ENCODE measurements at places on chromosomes 16 and 17.
A peak's percentile ranks its signal among the peaks of the same experiment; 100 is the strongest.

GRCh38 chr16:87492721-87493607 lies at the start of gene ZCCHC14:
Gene ZCCHC14, minus strand, starts transcription at chr16:87493024. Its CDS starts 786 bp downstream, at chr16:87492238.
- DNase-seq = peak; percentile 97

DNA sequence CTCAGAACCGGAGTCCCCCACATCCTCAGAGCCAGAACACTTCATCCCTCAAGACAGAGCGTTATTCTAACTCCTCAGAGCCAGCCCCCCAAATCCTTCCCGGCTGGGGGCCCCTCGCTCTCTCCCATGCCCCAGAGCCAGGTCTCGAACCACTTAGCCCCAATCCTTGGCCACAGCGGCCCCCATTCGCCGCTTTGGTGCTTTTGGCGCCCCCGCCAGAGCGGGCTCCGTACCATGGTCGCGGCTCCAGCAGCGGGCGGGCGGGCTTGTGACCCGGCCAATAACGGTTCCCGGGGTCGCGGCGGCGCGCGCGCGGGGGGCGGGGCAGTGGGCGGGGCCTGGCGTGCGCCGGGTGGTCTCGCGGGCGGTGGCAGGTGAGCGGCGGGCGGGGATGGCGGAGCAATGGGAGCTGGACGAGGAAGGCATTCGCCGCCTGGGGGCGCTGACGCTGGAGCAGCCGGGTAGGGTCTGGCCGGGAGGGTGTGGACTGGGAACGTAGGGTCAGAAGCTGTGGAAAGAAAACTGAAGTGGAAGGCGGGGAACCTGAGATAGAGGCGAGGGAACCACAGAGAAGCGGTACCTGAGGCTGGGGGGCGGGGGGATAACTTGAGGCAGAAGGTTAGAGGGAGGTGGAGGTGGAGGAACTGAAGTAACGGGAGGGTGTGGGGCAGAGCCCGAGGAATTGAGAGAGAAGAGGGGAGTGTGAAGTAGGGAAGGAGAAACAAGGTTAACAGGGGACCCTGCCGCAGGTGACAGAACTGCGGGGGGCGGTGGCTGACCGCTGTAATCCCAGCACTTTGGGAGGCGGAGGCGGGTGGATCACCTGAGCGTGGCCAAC lies at the start of the genes KCTD19 and LRRC36:
TSS of gene KCTD19 (minus strand) at position 270 of the 838 bp plus-strand sequence. CDS start at position 236, 34 bp downstream.
TSS of gene LRRC36 (plus strand) at position 344 of the 838 bp plus-strand sequence. CDS start at position 392, 48 bp downstream.
- DNase-seq = peak; percentile 62

GRCh38 chr16:75854152-75854551 lies 127.9 kb upstream of the CPHXL start:
- DNase-seq = no peak

DNA sequence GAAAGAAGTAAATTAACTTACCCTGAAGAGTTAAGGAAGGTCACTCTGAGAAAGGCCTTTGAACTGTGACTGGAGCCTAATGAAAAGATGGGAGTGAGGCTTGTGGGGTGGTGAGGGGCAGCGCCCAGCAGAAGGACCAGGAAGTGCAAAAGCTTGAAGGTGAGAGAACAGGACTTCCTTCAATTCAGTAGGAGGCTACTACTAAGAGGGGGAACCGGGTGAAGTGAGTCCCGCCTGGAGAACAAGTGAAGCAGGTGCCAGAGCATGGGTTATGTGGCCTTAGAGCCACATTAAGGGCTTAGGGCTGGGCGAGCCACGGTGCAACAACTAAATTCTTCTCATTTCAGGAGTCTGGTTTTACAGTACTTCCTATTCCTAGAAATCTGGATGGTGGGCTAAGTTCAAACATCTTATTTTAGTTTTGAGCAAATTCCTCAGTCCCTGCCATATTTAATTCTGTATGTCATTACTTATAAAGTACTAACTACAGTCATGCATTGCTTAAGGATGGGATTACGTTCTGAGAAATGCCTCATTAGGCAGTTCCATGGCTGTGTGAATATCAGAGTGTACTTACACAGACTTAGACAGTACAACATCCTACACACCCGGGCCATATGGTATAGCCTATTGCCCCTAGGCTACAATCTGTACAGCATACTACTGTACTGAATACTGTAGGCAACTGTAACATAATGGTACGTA lies 5.1 kb downstream of the CFAP20 start:
- no peak for DNase-seq

- no peak for DNase-seq
These were observed 14.9 kb downstream of the RHOT1 start for GRCh38 chr17:32157225-32157624.

- no peak for DNase-seq
These were observed 334.8 kb downstream of the CBLN1 start for GRCh38 chr16:48946686-48947370.

DNA sequence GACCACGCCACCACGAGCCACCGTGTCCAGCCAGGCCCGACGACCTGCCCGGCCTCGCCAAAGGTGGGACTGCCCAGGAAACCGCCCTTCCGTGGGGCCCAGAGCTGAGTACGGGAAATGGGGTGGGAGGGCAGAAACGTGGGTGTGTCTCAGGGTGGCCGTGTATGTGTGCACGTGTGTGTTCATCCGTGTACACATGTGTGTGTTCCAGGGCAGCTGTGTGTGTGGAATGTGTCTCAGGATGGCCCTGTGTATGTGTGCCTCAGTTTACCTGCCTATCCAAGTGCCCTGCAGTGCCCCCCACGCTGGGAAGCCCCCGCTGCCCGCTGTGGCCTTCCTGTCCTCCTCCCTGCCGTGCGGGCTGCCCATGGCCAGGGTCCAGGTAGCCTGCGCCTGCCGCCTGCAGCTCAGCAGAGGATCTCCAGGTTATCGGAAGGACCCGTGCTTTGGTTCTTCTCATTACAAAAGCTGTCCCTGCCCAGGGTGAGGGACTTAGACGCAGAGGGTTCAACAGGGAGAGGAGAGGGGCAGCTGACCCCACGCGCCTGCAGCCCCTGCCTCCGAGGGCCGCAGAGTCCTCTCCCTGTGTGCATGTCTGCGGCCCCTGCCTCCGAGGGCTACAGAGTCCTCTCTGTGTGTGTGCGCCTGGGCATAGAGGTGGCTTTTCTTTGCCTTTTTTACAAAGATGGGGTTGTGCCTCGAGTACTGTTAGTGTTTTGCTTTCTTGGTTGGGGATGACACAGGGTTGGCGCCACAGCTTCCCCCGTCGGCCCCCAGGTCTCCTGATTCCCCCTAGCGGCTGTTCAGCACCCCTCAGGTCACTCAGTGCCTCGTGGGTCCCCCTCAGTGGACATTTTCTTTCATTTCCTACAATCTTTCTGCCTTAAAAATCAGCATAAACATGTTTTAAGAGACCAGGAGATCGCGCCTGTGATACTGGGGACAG lies 23.6 kb downstream of the ZNF469 start:
- no peak for DNase-seq

DNA sequence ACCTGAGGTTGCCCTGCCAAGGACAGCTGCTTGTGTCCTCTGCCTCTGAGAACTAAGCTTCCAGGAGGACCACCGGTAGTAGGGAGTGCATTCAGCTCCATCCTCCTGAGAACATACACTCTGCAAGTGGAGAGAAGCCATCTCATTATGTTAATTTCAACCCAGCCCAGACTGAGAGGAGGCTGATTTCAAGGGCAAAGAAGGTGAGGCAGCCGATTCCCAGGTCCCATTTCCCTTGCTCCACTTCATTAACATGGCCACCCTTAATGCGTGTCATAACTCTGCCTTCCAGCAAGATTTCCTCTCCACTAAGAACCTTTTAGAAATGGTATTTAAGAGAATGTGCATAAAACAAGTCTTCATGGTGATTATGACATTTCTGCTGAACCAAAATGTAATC lies 72.5 kb downstream of the CDH13 start:
- DNase-seq = no peak

GRCh38 chr16:21614896-21615295 lies 15.5 kb downstream of the METTL9 start:
- DNase-seq = no peak

DNA sequence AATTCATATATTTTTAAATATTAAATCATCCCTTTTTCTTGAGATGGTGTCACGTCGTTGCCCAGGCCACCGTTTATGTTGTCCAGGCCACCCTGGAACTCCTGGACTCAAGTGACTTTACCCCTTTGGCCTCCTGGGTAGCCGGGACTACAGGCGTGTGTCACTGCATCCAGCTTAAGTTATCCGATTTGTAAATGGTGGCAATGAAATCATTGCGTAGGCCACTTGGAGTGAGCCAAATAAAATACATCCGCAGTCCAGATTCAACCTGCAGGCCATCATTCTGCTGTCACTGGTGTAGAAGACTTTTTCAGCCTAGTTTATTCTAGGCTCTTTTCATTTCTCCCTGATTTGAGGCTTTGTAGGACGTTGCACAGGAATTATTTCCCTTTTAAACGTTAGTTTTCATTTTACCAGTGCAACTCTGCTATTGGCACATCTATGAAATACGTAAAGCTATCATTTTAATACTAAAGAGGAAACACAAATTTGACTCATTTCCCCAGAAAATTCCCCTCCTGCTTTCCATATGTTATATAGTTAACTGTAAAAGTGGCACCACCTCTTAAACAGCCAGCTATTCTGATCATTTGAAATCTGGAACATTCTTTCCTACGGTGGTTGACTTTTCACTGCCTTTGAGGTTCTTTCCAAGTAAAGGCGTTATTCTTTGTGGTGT lies 449.8 kb downstream of the MAF start:
- DNase-seq = no peak

DNA sequence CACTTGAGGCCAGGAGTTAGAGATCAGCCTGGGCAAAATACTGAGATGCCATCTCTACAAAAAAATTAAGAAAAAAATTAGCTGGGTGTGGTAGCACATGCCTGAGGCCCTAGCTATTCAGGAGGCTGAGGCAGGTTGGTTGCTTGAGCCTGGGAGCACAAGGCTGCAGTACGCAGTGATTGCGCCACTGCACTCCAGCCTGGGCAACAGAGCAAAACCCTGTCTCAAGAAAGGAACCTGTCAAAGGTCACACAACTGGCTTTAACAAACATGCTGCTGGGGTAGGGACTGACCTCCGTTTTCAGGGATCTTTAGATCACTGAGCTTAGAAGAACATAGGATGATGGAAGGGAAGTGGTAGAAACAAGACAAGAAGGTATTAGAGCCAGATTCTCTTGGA lies 95.0 kb downstream of the IRX3 start:
- DNase-seq = no peak

GRCh38 chr16:75385507-75386152 lies 47.7 kb downstream of the CFDP1 start:
- DNase-seq = no peak

GRCh38 chr16:67542464-67542863 lies 13.8 kb downstream of the RIPOR1 start:
- DNase-seq = peak; percentile 90

- peak; percentile 65 for DNase-seq
These were observed 12.0 kb downstream of the FAM83G start for GRCh38 chr17:18992454-18993130.

GRCh38 chr17:55436224-55437158 lies 14.9 kb upstream of the MMD start:
- DNase-seq = no peak

- DNase-seq = peak; percentile 84
These were observed at the start of gene VAMP2 for GRCh38 chr17:8162233-8162996. Gene VAMP2, minus strand, starts transcription at chr17:8162948. Its CDS starts 69 bp downstream, at chr17:8162879.

DNA sequence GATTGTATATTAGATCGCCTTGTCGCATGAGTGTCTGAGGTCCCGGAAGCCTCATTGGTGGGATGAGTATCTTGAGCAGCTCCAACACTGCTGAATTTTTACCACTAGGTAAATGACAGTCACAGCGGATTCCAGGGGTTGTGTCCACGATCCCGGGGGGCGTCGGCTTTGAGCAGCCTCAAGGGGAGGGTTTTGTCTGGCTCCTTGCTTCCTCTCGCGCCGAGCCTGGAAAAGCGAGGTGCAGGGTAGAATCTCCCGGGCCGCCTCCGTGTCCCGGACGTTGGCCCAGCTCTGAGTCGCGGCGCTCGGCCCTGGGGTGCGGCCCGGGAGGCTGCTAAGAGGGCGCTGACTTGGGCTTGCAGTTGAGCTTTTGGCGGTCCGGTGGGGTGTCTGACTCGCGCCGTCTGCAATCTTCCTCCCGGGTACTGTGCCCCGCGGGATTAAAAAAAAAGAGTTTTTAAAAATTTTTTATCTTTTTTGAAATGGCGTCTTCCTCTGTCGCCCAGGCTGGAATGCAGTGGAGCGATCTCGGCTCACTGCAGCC lies 4.5 kb downstream of the OR1F1 start:
- no peak for DNase-seq

- DNase-seq = no peak
These were observed 804 bp downstream of the BORCS6 start for GRCh38 chr17:8189041-8189710.

DNA sequence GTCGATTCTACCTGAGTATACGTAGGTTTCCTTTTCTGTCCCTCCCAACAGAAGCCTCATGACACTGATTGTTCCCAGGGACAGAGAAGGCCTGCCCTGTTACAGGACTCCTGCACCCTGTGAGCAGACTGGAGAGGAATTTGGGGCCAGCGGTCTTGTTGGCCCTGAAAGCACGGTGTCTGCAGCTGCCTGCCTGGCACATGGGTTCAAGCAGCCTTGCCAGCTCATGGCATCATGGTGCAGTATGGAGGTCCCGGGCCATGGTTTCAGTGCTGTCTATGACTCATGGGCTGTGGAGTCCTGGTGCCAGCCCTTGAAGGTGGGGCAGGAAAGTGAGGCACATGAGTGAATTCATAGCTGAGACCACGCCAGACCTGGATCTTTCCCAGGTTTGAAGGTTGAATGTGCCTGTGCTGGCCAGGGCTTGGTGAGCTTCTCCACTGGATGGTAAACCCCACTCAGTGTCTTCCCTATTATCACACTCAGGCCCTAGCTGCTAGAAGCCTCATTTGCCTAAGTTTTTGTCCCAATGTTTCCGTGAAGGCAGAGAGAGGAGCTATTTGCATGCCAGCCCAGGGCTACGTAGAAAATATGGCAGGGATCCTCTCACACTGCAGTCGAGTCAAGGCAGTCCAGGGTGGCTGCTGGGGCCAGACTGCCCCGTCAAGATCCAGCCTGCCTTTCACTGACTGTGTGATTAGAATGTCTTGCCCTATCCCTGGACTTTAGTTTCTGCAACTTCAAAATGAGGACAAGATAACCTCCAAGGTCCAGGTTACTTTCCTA lies 277.2 kb upstream of the CCL2 start:
- DNase-seq = no peak

DNA sequence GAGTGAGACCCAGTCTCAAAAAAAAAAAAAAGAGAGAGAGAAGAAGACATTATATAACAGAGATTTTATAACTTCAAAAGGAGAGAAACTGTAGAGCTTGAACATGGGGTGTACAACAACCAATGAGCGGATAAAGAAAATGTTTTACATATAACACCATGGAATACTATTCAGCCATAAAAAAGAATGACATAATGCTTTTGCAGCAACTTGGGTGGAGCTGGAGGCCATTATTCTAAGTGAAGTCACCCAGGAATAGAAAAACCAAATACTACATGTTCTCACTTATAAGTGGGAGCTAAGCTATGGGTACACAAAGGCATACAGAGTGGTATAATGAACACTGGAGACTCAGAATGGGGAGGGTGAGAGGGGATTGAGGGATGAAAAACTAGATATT lies 61.1 kb downstream of the CHD9NB start:
- no peak for DNase-seq

DNA sequence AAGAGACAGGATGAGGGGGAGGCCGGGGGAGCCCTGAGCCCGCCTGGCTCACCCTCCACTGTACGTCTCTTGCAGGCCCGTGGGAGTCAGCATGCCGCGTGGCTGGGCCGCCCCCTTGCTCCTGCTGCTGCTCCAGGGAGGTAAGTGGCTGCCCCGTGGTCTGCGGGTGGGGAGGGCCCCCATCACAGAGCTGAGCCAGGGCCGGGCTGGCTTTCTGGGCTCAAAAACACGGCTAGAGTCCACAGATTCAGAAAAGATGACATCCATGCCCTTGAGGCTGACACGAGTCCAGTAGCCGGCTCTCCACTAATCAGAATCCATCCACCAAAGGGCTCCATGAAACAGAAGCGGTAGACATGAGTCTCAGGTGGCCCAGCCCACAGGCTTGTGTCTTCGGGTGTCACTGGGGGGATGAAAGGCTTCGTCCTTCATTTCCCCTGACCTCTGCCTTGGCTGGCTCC lies 28.0 kb downstream of the IL21R start:
- no peak for DNase-seq
